Mesothelial cell of epicardium (in vitro differentiated cells): ENCODE measurements at places on chromosomes 5 and 9.

DNA sequence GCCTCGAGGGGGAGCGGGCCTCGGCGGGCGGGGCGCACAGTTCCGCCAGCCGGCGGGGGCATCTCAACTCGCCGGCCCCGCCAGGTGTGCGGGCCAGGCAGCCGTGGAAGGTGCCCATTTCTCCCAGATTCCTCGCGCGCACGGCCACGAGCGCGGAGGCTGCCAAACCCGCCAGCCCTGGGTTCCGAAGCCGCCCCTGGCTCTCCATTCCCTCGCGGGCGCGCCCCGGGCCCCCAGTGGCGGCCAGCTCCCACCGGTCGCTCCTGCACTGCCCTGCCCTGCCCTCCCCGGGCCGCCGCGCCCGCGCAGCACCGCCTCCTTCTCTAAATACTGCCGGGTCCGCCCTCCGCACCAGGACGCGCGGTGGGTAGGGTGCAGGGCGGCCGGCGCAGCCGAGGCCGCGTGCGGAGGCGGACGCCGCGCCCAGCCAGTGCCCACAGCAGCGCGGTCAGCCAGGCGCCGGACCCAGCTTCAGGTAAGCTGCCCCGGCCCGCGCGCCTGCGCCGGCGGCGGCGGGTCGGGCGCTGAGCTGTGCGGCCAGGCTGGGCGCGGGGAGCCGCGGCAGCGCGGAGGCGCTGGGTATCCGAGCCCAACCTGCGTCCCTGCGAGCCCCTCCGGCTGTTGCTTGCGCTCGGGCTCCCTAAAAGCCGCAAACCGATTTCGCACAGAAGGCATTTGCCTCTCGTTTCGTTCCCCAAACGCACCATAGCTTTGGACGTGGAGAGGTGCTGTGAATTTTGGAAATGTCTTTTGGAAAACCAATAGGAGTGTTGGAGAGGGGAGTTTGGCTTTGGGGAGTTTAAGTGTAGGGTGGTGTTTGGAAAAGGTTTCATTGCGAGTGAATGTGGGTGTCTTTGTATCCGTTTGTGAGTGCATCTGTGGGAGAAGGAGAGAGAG, at the start of gene TMEM171:
TMEM171 (plus strand) TSS at position 354 of the 897 bp plus-strand sequence. CDS start 2,799 bp downstream, outside the sequence.
- DNase-seq: no peak

- DNase-seq: no peak
Observed at GRCh38 chr5:68245319-68245718, 29.8 kb downstream of the PIK3R1 start.

DNA sequence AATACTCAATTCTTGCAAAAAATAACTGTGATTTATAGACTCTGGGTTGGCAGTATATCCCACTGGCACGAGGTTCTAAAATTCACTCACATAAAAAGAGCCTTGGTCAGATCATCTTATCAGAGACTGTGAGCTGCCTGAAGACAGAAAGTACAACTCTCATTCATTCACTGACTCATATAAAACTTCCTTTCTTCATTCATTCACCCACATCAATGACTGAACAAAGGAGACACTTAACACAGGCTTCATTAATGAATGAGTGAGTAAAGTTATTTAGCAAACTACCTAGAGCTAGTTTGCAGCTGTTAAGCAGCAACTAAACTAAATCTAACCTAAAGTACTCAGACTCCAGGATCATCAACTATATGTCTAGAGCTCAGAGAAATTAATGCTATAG, 214.7 kb downstream of the DENND1A start:
- DNase-seq: no peak

- DNase-seq: no peak
Observed at GRCh38 chr9:124220946-124221451, 36.8 kb upstream of the NEK6 start.

DNA sequence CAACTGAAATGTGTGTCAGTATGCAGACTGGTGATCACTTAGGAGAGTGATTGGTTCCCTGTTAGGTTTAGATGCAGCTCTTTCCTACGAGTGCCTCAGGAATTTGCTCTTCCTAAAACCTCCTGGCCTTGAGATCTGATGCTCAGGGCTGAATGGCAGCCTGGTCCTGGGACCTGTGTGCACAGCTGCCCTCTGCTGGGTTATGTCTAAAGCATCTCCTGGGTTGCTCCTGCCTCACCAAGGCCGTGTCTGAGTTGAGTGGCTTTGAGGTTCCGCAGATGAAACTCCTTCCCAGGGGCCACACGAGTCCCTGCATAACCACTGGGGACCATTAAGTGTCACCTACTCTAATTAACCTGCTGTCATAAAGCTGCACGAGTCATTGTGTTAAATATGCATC, 59.5 kb downstream of the MVB12B start:
- DNase-seq: no peak

GRCh38 chr5:11310158-11310557, 549.1 kb upstream of the DAP start:
- DNase-seq: no peak

DNA sequence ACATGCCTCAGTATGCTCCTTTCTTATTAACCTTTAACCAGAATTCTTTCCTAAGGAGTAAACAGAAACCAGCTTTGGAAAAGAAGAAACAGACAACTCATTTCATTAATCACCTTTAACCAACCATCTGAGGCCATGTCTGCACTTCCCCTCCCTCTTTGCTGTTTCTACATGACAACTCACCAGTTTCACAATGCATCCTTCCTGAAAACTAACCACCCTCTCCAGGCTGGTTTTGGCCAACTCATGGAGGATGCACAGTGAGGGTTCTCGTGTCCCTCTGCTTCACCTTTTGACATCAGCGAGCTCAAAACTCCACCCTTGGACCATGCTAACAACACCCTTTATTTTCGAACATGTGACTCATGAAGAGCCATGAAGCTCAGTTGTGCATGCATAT, 244.1 kb downstream of the ELAVL2 start:
- DNase-seq: no peak

DNA sequence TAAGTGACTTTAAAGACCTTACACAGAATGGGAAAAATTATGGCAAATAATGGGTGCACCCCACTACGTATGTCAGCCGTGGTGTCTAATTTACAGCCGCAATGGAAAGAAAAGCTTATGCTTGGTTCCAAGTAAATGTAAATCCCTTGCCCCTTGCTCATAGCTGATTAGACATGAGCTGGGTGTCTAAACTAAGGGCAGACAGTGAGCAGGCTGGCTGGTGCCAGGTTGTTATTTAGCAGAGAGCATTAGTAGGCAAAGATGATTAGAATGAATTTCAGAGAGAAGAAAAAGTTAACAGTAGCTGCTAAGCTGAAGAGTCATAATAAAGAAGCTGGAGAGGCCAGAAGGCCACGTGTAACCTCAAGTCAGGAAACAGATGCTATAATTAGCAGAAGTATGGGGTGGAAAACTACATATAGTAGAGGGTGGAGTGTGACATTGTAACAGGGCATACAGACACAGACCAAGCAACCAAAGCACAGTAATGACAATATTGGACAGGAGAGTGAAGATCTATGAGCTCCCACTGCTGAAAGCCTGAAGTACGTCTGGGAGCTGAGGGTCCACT, 257.7 kb downstream of the MCTP1 start:
- no peak for DNase-seq

DNA sequence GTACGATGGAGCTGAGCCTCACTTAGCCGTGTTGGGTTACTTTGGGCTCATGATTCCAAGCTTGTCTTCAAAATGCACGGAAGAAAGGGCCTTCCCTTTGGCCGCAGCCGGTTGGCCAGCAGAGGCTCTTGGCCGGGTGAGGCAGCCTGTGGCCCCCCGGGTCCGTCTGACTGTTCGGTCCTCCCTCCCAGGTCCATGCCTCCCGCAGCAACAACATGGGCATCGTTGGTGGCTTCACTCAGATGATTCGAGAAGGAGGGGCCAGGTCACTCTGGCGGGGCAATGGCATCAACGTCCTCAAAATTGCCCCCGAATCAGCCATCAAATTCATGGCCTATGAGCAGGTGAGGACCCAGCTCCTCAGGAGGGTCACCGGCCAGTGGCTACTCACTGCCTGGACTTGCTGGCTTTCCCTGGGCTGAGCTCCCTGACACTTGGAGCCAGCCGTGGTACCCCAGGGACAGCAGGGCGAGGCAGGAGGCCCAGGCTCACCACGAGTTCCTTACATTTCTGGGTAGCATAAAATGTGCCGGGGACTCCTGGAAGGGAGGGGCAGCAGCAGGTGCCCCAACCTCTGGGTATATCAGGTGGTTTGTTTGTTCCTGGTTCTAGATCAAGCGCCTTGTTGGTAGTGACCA, 21.9 kb downstream of the PTGES2 start:
- no peak for DNase-seq

DNA sequence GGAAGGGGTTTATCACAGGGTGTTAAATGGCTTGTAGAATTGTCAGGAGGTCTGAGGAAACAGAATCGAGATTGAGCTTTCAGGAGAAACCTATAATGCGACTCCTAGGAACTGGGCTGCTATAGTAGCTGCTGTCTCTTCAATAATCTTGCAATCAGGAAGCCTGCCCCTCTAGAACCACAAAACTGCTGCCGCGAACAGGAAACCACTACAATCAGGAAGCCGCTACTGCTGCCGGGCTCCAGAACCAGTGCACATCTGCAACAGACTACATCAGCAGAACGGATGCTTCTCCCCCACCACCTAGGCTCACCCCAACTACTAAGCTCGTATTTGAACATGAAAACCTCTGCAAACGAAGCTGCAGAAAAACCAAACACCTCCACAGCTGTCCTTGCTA, 31.6 kb downstream of the TNFSF8 start:
- no peak for DNase-seq

- no peak for DNase-seq
Observed at GRCh38 chr5:19098434-19098833, 889.6 kb downstream of the CDH18 start.

DNA sequence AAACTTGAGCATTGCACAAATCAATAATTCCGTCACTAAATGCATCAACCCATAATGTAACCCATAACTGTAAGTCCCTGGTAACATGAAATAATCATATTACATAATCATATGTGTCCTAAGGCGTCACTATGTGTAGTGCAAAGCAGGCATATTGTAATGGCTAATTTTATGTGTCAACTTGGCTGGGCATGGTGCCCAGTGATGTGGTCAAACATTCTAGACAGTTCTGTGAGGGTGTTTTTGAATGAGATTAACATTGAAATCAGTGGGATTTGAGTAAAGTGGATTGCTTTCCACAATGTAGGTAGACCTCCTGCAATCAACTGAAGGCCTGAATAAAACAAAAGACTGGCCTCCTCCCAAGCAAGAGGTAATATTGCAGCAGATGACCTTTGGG, 794.4 kb upstream of the ACO1 start:
- DNase-seq: no peak

- DNase-seq: no peak
Observed at GRCh38 chr9:14147738-14148137, 166.2 kb downstream of the NFIB start.
